Diencephalon (tissue), 1 donor: ENCODE measurements at places on chromosomes 5 and 9. TPM values are rescaled to one million over a fixed set of nuclear protein-coding genes. Genes with fewer than 3 reads are reported as not detected.

GPX3 gene
- total RNA-seq: 9.0 TPM

ARL14EPL gene
- total RNA-seq: not detected

PRDM9 gene
- not detected for total RNA-seq

NOXA1 gene
- 1.6 TPM for total RNA-seq
